Stimulated activated CD8-positive, alpha-beta memory T cell treated with anti-CD3 and anti-CD28 coated beads, Interleukin-7, amount 100 ng/mL, for 24 hours (primary cell): ENCODE measurements at places on chromosomes 11 and 22.

GRCh38 chr11:12088047-12088481, 22.3 kb upstream of the MICAL2 start:
- DNase-seq, result no peak

DNA sequence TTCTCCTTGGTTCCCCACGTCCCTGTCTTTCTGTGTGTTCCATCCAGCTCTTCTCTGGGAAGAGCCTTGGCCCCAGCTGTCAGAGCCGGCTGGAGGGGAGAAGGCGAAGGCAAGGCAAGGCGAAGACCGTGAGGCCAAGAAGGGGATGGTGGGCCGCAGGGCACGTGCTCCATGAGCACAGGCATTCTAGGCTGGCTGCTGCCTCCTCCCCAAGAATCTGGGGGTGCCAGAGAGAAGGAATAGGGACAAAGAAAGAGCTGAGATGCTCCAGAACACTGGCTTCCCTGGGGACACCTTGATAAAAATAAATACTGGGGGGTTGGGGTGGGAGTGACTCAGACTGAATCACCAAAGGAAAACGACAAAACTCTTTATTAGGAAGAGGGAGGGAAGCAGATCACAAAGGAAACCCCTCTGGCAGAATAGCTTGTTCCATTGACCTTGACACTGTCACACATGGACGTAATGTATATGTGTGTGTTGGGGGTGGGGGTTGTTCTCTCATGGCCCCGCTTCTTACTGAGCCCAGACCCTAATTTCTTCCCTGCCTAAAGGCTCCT, 52.5 kb downstream of the NECTIN1 start:
- DNase-seq, result no peak

GRCh38 chr11:117366248-117366647, 38.6 kb downstream of the CEP164 start:
- no peak for DNase-seq

DNA sequence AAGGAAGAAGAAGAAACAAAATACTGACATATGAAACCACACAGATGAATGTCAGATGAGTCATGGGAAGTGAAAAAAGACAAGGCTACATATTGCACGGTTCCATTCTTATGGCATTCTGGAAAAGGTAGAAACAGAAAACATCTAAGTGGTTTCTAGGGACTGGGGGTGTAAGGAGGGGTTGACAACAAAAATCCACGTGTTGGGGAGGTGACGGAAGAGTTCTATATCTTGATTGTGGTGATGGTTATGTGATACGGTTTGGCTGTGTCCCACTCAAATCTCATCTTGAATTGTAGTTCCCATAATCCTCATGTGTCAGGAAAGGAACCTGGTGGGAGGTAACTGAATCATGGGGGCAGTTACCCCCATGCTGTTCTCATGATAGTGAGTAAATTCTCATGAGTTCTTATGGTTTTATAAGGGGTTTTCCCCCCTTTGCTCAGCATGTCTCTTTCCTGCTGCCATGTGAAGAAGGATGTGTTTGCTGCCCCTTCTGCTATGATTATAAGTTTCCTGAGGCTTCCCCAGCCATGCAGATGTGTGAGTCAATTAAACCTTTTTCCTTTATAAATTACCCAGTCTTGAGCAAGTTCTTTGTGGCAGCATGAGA, 6.4 kb upstream of the ARFGAP3 start:
- DNase-seq, result no peak

- DNase-seq, result no peak
Observed at GRCh38 chr22:26894362-26894761, 237.0 kb downstream of the MIAT start.

DNA sequence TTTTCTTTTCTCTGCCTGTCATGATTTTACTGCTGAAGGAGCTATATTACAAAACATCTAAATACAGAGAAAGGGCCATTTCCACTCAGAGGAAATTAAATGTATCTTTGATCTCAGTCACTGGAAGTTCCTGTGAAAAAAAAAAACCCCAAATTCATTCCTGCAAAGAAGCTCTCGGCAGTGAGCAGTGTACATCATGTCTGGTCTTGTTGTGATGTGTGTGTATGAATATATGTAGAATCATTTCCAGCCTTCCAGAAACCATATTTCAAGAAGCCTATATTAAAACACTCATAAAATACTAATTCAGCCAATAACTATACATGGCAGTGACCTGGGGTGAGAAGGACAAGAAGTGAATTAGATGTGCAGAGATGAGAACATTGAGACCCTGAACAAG, 393.2 kb upstream of the TENM4 start:
- no peak for DNase-seq

DNA sequence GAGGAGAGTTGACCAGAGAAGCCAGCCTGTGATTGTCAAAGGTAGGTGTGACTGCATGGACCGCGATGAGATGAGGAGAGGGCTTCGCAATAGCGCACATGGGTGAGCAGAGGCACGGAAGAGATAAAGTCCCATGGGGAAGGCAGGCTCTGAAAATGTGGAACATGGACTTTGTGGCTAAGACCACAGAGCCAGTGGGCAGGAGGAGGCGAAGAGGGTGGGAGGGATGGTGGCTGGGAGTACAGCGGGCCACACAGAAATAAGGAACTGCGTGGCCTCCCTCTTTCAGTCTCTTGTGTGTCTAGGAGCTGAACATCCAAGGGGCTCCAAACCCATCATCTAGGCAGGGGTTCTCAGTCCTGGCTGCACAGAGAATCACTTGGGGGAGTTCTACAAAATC, 98.6 kb downstream of the TENM4 start:
- no peak for DNase-seq

DNA sequence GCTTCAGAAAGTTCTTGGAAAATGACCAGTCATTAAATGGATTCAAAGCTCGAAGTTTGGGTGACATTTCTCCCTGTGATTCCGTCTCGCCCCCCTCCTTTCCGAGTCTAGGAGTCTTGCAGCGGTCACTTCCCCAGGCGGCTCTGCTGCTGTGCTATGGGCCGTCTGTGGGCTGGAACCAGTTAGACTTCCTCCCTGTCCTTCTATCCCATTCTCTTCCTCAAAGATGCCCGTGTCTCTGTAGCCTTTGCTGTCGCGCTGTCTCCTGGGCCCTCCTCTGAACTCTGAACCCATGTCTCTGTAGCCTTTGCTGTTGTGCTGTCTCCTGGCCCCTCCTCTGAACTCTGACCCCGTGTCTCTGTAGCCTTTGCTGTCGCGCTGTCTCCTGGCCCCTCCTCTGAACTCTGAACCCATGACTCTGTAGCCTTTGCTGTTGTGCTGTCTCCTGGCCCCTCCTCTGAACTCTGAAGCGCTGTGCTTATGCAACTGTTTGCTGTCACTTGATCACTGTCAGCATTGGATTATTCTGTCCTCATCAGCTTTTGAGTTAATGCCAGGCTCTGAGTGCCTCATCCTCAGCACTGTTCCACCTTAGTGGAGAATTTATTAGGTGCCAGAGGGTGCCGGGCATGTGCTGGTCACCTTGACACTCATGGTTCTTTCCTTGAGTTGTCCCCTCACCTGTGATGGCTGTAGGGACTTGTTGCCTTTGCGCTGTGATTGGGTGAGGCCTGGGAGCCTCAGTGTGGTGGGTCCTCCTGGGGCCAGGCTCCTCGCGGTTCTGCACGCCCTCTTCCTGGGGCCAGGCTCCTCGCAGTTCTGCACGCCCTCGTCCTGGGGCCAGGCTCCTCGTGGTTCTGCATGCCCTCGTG, 173.3 kb downstream of the TBC1D22A start:
- DNase-seq, result no peak

DNA sequence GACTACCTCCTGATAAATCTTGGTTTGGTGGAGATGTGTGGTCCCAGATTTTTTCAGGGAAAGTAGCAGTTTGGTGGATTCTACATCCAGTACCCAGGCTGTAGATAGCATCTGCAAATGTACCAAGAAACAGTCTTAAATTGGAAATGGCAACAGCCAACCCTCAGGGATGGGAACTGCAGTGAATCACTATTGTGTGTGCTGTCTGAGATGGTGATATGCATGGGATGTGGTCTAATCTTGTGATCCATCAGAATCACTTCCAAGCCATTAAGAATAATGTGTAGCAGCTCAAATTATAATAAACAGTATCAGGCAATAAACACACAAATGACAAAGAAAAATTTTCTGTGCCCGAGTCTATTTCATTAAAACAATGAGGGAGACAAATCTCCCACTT, 3.4 kb downstream of the OLFML1 start:
- no peak for DNase-seq

DNA sequence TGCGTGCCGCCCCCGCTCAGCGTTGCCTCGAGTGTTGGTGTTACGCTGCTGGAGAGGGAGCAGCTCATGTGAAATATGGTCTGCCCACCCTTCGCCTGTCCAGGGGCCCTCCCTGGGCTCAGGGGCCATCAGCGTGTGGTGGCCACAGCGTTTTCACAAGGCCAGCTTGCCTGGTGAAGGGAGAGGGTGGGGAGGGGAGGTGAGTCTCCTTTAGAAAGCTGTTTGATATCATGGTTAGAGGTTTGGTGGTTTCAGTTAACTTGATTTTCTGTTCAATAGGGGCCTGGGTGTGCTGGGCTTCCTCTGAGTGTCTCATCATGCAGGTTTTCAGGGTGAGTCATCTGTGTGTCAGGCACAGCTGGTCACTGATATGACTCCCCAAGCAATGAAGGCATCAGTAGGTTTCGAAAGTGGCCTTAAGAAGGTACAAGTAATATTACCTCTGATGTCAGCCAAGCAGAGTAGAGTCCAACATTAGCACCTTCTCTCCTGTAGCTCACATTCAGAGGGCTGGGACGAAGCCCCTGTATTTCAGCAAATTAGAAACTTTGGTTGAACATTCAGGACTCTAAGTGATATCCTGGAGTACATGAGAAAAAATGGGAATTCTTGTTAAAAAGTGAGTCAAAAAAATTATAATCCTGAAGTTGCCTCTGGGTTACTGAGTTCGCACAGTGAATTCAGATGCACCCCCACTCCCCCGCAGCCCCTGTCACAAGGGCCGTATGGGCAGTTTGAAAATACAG, 172.5 kb downstream of the TBC1D22A start:
- DNase-seq, result no peak

DNA sequence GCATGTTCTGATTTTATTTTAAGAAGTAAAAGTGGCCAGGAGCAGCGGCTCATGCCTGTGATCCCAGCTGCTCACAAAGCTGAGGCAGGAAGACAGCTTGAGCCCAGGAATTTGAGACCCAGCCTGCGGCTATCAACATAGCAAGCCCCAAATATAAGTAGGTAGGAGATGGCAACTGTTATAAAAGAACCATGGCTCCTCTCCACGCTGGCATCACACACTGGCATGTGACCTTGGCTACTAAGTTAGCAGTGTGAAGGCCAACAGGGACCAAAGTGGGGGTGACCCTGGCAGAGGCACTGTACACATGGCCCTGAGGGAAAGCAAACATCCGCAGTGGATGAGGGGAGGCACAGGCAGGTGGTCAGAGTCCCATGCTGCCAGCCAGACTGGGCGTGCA, 33.0 kb downstream of the TPST2 start:
- no peak for DNase-seq

GRCh38 chr11:128187835-128188234, 399.5 kb downstream of the ETS1 start:
- DNase-seq, result no peak

- DNase-seq, result peak; percentile 73
Observed at GRCh38 chr11:66429983-66430602, 8.6 kb downstream of the MRPL11 start.

DNA sequence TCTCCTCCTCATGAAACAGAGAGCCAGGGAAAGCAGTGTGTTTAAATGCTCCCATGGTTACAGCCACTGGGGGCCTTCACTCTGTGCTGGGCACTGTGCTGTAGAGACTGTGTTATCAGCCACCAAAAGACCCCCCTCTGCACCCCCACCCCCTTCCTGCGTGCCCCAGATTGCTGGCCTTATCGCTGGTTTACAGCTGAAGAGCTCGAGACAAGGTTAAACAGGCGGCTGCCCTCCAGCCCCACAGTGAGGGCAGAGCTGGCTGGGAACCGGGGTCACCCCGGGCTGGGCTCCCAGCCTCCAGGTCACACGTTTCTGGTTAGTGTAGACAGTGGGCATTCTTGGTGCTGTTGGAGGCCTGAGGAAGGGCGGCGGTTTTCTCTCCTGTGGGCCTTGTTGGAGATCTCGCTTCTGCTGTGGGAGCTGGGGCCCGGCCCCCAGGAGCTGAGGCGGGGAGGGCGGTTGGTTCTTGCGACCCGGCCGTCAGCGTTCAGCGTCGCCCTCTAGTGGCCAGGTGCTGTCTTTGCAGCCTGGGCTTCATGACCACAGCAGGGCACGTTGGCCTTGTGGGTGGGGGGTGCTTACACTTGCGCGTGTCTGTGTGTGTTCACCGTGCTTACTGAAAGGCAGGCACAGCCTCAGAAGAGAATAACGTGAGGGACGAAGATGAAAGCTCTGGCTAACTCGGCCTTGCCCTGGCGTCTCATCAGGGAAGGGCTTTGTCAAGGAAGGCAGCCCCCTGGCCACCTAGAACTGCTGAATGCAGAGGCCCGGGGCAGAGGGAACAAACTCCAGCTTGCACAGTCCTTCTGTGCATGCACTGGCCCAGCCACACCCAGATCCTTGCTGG, 40.8 kb downstream of the TBC1D22A start:
- peak; percentile 33 for DNase-seq

- no peak for DNase-seq
Observed at GRCh38 chr11:45217991-45218390, 68.2 kb downstream of the SYT13 start.

DNA sequence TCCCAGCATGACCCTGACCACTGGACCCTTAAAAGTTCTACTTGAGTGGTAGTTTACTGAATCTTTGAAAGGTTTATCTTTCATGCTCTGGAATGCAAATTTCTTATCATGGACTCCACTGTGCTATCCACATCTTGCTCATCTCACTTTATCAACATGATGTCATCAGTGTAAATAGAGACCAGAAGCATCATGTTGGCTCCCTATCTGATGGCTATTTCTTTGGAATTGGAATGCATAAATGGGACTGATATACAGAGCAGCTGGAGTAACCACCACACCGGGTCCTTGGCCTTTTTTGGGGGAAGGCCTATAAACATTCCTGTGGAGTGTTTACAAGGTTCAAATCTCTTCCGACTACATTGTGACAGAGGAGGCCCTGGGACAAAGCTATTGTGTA, 74.1 kb upstream of the CEP126 start:
- DNase-seq, result no peak

DNA sequence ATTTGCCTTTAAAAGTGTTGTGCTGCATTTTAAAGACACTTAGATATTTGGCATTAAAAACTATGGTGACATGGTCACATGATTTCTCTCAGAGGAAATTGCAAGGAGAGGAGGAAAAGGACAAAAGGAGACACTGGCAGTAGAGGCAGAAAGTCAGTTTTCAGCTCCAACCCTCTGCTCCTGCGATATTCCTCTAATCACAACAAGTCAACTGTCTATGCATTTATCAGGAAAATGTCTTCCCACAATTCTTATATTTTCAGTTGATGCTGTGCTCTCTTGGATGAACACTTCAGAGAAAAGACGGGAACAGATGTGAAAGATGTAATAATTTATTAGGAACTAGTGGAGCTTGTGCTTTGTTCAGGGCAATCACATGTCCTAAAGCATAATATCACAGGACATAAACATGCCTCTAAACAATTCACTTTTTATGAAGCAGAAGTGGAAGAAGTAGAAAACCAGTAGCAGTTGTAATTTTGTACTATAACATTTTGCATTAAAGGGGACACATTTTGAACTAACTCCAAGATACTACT, 340.8 kb upstream of the PITPNB start:
- DNase-seq, result no peak

- DNase-seq, result no peak
Observed at GRCh38 chr11:71238941-71239340, 13.4 kb downstream of the SHANK2 start.

GRCh38 chr11:114395736-114396135, 4.6 kb downstream of the C11orf71 start:
- no peak for DNase-seq

- DNase-seq, result no peak
Observed at GRCh38 chr11:74001822-74002286, 7.0 kb downstream of the UCP3 start.

- no peak for DNase-seq
Observed at GRCh38 chr11:76783896-76784813, 999 bp downstream of the TSKU start.
